ENCODE measurements at places on chromosomes 3 and 15. TPM values are rescaled to one million over a fixed set of nuclear protein-coding genes. Genes with fewer than 3 reads are reported as not detected.

DNA sequence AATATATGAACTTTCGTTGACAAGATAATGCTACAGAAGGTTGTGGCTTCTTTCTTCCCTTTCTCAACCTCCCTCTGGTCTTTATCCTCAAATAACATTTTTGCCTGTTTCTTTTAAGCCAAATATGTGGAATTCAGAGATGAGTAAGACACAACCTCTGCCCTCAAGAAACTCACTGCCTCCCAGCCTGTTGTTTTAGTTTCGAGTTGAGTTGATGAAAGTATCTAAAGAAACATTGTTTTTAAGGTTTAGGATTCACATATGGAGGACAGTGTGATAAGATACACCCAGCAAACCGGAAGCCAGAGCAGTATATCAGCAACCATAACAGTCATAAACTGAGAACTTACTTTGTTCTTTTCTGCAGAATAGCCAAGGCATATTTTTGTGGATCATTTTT is 218.6 kb downstream of the THSD4 start:
- DNase-seq, result no peak

GRCh38 chr3:179416681-179417080 is 34.6 kb downstream of the GNB4 start:
- DNase-seq, result no peak

GRCh38 chr15:39792025-39792843 is 9.6 kb upstream of the FSIP1 start:
- DNase-seq, result no peak

- no peak for DNase-seq
Measured at GRCh38 chr3:29408676-29409075, 127.8 kb downstream of the RBMS3 start.

DNA sequence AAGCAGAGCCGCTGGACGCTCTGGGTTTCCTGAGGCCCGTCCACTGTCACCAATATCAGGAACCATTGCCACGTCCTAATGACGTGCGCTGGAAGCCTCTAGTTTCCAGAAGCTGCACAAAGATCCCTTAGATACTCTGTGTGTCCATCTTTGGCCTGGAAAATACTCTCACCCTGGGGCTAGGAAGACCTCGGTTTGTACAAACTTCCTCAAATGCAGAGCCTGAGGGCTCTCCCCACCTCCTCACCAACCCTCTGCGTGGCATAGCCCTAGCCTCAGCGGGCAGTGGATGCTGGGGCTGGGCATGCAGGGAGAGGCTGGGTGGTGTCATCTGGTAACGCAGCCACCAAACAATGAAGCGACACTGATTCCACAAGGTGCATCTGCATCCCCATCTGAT is 3.3 kb downstream of the RHO start:
- DNase-seq, result no peak

DNA sequence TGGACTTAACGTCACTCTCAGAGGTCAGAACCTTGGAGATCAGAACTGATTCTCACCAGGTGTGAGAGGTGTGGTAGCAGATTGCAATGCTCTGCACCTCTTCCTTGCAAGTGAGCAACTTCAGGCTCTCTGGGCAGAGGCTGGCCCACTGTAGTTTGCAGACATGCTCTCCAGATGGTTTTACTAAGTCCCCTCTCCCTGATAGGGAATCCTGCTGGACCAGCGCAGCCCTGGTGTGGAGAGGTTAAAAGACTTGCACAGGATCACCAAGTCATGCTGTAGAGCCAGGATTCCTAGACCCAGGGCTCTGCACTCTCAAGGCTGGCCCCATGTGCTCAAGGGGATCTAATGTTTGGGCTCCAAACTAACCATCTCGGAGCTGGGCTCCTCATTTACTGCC is 62.2 kb downstream of the RPL39L start:
- no peak for DNase-seq

GRCh38 chr3:11764931-11765363 is 81.7 kb downstream of the TAMM41 start:
- DNase-seq, result peak; percentile 74

DNA sequence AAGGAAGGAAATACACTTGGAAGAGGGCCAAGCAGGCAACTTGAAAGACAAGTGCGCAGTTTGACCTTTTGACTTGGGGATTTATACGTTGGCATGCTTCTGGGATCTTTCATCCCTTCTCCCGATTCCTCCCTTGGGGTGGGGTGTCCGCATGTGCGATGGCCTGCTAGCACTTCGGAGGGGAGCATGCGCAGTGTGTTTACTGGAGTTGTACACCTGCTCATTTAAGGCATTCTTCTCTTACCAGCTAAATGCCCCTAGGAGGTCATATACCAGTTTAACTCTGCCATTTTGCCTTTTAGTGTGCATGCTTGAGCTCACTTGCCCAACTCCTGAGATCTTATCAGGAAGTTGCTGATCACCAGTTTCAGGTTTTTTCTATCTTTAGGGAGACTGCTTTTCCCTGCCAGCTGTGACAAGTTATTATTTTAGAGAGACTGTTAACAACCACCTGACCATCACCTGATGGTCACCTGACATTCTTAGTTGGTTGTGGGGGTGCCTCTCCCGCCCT is 63.5 kb downstream of the BFSP2 start:
- no peak for DNase-seq

GRCh38 chr15:34588046-34588674 is 4.7 kb upstream of the GOLGA8B start:
- DNase-seq, result peak; percentile 77

GRCh38 chr3:138197058-138197457 is 10.0 kb downstream of the ARMC8 start:
- peak; percentile 38 for DNase-seq

GRCh38 chr3:179398574-179399231 is 51.2 kb downstream of the MFN1 start:
- DNase-seq, result no peak

- DNase-seq, result no peak
Measured at GRCh38 chr3:188817935-188818269, 353.9 kb upstream of the TPRG1 start.

The PLA2G4F gene
- not detected for total RNA-seq

The GALNT15 gene
- not detected for total RNA-seq

The PLSCR2 gene
- total RNA-seq, result not detected

The USF3 gene
- 11.3 TPM for total RNA-seq

Data from activated CD8-positive, alpha-beta T cell treated with anti-CD3 and anti-CD28 coated beads for 36 hours (primary cell).